H9 (cell line): ENCODE measurements at places on chromosomes 4 and X.

- DNase-seq: no peak
Observed at GRCh38 chr4:140423106-140423505, 4.3 kb downstream of the CLGN start.

DNA sequence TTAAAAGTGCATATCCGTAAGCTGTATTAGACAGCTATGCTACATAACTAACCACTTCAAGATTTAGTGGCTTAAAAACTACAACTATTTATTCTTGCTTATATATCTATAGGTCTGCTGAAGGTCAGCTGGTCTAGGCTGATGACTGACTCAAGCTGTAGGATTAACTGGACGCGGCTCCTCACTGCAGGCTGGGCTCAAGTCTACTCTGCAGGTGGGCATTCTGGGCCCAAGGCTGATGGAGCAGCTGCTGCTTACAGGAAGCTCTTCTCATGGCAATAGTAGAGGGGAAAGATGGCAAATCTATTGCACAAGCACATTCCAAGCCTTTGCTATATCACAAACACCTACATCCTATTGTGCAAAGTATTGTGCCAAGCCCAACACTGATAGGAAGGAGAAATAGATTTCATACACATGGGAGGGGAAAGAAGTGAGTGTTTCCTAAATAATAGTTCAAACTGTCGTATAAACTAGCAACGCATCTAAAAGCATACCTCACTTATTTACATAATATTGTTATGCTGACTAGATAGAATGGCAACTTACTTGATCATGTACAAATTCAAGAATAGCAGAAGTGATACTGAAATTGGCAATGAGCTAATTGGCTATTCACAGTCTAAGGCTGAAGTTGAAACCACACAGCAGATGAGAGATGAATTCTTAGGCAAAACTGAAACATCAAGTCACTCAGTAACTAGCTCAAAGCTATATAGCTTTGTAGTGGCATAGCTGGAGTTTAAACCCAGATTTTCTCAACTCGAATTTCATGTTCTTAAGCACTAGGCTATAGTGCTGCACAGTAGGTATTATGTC, 263.8 kb downstream of the NKX6-1 start:
- no peak for DNase-seq

DNA sequence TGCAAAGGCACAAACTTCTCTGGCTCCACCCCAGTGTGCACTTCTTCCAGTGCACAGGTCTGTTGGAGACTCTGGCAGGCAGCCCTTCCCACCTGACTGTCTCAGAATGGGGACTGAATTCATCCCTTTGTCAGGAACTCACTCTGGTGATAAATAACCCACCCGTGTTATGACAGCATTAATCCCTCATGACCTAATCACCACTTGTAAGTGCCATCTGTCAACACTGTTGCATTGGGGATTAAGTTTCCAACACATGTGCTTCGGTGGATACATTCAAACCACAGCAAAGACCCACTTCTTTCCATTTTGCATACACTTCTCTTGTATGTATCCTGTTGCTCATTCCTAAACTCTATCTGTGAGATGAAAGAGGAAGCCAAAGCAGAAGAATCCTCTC, 1002.9 kb upstream of the IGFBP7 start:
- no peak for DNase-seq

DNA sequence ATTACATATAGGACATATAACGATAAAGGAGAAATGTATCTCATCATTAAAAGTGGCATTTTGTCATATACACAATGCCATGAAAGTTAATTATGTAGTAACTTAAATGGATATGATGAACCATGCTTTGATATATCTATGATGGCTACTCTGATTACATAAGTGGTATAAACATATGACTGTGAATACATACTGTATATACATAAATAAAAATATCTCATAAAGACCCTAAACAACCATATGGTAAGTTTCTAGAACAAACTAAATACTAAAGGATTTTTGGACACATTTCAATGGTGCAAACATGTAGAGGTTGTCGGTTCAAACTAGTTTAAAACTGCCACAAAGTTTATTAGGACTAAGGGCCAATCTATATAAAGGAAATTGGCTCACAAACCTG, 849.6 kb upstream of the INTU start:
- DNase-seq: no peak

GRCh38 chr4:164997941-164998340, 20.5 kb upstream of the TRIM61 start:
- no peak for DNase-seq

- no peak for DNase-seq
Observed at GRCh38 chr4:8583655-8584025, 3.4 kb downstream of the GPR78 start.

DNA sequence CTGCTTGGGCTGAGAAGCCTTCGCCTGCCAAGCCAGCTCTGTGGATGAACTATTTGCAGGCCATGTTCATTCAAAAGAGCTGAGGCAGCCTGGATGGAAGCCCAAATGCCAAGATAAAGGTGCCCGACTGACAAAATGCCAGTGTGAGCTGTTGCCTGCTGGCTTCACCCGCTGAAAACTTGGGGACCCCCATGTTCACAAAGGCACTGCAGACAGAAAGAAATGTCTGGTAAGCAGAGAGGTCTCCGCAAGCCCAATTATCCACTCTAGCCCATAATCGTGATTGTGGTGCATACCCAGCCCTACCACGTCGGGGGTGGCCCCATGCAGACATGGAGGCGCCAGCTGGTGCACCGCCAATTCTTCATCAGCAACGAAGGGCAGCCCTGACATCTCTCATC, 13.0 kb upstream of the SMIM20 start:
- DNase-seq: no peak

DNA sequence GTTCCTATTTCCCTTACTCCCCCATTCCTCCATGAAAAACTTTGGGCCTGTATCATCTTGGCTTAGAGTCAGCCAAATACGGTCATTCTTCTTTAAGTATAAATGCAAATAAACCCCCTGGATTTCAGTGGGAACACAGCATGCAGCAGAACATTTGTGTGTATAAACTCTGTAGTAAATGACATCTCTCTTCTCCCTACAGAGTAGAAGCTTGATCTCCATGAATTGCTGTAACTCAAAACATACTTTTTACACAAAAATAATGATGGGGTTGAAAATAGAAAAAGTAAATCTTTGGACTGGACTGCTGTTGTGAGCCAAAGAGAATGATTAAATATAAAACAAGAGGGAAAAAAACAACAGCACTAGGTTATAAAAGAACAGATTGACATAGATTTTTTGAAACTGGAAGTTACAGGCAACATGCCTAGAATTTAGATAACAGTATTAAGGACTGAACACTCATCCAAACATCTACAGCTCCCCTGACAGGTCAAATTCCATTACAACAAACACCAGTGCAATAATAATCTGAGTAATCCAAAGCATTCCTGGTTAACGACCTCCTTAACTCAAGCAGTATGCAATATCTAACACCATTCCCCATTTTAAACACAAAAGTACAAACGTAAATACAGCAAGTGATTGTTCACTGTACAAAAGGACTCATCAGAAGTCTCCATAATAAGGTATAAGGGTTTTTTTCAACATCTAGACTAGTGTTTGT, 30.7 kb downstream of the TSPAN5 start:
- DNase-seq: no peak

DNA sequence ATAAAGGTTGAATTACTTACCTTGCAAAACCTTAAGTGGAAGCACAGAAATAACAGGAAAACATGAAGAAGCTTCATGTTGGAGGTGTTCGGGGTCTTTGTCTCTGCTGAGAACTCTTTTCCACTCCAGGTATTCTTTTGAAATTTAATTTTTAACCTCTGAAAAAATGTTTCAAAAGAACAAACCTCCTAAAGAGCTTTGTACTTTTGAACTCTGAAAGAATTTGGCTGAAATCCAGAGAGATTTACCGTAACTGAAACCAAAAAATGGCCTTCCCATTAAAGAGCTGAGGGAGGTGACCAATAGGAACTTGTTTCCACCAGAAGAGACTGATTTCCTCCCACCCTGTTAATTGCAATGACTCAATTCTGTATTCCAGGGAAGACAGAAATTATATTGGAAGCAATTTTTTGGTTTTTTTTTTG, at the start of gene CFI:
TSS of gene CFI (minus strand) at position 105 of the 425 bp plus-strand sequence. CDS start at position 77, 28 bp downstream.
- no peak for DNase-seq

GRCh38 chr4:168574581-168575295, 77.9 kb downstream of the PALLD start:
- no peak for DNase-seq

- DNase-seq: no peak
Observed at GRCh38 chr4:62344915-62345314, 1144.8 kb downstream of the ADGRL3 start.

DNA sequence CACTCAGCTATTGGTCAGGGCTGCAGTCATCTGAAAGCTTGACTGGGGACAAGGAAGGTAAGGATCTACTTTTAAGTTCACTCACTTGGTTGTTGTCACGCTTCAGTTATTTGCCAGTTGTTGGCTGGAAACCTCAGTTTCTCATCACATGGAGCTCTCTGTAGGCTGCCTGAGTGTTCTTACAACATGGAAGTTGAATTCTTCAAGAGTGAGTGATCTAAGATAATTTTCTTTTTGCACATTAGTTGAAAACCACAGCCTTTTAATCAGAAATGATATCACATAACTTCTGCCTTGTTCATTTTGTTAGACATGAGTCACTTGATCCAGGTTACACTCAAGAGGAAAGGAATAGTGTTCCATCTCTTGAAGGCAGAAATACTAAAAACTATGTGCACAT, 552.7 kb downstream of the RAPGEF2 start:
- DNase-seq: no peak

DNA sequence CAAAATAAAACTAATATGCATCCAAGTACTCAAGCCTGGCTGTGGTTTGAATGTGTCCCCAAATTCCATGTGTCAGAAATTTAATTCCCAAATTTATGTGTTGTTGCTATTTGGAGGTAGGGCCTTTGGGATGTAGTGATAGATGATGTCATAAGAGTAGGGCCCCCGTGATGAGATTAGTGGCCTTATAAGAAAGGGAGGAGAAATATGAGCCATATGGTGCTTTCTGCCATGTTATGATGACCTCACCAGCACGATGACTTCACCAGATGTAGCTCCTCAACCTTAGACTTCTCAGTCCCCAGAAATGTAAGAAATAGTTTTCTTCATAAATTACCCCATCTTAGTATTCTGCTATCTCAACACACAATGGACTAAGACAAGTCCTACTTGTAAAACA, 2264.0 kb downstream of the ARAP2 start:
- DNase-seq: no peak

- DNase-seq: no peak
Observed at GRCh38 chr4:110669663-110670062, 46.8 kb upstream of the PITX2 start.

- no peak for DNase-seq
Observed at GRCh38 chr4:1538941-1539772, 132.9 kb upstream of the NKX1-1 start.

GRCh38 chr4:3458371-3458770, 4.7 kb upstream of the DOK7 start:
- no peak for DNase-seq

- no peak for DNase-seq
Observed at GRCh38 chr4:763922-764321, 58.3 kb downstream of the PCGF3 start.

GRCh38 chrX:17405225-17405969, 30.4 kb downstream of the NHS start:
- DNase-seq: no peak

GRCh38 chr4:144318797-144319196, 178.3 kb upstream of the GYPA start:
- no peak for DNase-seq
